ENCODE measurements at places on chromosomes 11 and 22.
A peak's percentile ranks its signal among the peaks of the same experiment; 100 is the strongest.

DNA sequence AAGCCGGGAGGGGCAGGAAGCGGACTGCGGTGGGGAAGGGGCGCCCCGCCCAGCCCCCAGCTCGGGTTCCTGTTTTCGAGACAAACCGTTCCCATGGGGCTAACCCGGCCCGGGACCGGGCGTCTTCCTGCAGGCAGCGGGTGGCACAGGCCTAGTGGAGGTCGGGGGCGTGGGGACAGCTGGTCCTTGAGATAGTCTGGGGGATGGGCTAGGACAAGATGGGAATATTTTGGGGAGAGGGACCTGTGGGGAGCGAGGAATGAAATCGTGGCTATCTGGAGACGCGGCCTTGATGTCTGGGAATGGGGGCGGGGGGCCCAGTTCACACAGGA is 1.2 kb upstream of the RASGRP2 start:
- no peak for DNase-seq

DNA sequence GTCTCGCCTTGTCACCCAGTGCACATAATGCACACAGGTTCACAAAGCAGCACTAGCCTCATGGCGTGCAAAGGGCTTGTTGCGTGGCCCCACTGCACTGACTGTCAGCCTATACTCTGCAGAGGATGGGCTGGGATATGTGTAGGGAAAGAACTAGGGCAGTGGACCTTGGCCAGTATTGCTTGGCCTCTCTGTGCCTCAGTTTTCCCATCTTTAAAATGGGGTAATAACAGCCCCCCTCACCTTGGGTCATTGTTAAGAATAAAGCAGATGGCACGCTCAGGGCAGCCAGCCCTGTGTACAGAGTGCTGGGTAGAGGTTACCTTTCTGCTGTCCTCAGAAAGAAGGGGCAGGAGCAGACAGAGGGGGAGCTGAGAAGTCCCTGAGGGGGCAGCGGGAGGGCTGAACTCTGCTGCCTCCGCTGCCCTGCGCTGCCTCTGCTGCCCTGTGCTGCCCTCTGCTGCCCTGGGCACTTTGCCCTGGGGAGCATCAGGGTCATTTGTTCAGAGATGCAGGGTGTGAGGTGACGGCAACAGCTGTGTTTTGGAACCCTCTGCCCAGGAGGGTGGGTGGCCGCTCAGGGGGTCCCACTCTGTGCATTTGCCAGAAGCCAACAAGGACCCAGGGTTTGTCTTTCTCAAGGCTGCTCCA is 71.2 kb downstream of the CACNA1I start:
- DNase-seq: no peak

GRCh38 chr22:44023404-44024287 is 456 bp upstream of the PARVB start:
- peak; percentile 52 for DNase-seq

DNA sequence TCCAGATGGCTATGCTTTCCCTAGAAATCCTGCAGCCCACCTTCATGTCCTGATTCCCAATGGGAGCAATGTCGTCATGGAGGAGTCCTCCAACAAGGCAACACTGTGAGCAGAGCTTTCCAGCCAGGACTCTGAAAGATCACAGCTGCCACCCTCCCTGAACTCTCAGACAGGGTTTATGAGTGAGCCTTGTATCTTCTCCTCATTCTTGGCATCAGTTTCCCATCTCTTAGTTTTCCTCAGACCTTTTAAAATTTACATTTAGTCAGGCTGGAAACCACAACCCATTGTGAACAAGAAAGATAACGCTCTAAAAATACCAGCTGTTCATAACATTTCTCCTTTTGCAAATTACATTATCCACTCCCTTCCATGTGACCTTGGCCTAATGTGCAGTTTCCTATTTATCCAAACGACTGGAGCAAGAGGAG is 15.6 kb upstream of the LYVE1 start:
- no peak for DNase-seq

DNA sequence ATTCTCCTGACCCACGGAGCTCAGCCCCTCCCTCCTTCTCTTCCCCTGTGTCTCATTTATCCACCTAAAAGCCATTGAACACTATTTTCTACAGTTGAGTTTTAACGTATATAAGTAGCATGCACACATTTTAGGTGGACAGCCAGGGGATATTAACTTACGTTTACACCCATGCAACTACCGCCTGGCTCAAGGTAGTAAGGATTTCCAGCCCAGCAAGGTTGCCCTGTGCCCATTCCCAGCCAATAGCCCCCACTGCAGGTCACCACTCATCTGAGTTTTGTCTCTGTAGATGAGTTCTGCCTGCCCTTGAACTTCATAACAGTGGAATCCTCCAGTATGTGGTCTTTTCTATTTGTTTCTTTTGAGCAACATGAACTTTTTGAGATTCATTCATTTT is 65.4 kb downstream of the SMIM38 start:
- DNase-seq: no peak

- DNase-seq: no peak
Measured at GRCh38 chr11:70123711-70124110, 45.6 kb downstream of the ANO1 start.

DNA sequence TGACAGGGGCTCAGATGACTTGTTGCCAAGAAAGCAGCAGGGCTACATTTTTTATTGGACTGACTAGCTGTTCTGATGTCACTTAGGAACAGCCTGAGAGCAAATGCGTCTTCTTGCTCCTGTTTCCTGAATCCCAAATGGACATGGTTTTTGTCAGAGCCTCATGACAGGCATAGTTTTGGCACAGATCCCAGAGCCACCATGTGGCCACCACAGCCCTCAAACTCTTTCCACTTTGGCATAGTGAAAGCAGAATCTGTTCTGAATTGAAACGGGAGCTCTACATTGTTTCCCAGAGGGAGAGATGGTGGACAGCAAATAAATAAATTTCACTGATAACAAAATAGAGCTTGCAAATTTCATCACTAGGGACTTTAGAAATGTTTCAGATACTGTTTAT is 222.2 kb downstream of the C11orf87 start:
- DNase-seq: peak; percentile 20

GRCh38 chr11:123286761-123287160 is 91.7 kb upstream of the CLMP start:
- no peak for DNase-seq

- DNase-seq: peak; percentile 91
Measured at GRCh38 chr11:134126217-134126822, 57.4 kb downstream of the JAM3 start.

DNA sequence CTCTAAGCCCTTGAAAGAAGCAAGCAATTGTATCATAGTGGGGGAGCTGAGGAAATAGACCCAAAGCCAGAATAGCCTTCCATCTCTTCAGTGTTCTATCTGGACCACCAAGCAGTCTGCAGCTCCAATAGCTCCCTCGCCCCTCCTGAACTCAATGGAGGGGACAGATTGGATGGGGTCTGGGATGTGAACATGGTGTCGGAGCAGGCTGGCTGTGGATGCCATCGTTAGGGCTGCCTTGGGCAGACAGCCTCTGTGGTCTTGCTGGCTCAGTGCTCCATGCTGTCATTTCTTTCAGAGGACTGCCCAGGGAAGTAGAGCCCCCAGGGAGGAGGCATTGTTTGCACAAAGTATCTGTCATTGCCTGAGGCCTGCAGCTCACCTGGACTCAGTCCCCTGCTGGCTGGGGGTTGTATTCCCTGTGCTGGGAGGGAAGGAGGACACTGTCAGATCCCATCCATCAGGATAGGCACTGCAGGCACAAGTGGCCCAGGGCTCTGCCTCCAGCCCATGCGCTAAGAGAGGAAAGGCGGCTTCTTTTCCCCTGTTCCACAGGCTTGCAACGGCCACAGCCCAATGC is 537.7 kb downstream of the BUD13 start:
- no peak for DNase-seq

DNA sequence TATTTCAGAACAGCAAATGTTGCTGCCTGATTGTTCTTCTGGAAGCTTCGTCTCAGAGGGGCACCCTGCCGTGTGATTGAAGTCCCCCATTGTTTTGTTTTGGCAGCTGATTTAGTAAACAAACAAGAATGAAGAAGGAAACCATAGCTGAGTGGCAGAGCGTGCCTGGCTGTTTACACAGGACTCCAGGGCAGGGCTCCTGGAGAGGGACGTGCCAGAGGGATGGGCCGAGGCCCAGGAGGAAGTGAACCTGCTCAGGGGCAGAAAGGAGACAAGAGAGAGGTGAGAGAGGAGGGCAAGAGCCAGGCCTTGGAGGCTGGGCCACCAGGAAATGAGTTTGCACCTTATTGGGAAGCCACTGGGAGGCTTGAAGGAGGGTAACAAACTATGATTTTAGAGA is 85.5 kb upstream of the B3GAT1 start:
- no peak for DNase-seq

GRCh38 chr11:6568191-6568918 is 35.1 kb downstream of the RRP8 start:
- DNase-seq: peak; percentile 20

DNA sequence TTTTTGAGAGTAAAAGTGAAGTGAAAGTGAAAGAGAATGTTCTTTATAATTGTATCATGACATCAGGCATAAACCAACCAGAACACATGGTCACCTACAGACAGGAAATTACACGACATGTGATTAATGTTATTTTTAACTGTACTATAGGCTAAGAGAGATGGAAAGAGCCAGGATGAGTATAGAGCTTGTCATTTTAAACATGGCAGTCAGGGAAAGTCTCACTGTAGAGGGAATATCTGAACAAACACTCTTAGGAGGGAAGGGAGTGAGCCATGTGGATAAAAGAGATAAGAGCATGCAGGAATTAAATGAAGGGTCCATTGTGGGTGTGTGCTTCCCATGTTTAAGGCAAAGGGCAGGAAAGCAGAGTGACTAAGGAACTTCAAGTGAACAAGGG is 599.1 kb upstream of the FAT3 start:
- no peak for DNase-seq

GRCh38 chr22:38258895-38259294 is 13.9 kb downstream of the TMEM184B start:
- DNase-seq: no peak

GRCh38 chr22:46803031-46803880 is 40.8 kb downstream of the TBC1D22A start:
- peak; percentile 25 for DNase-seq

DNA sequence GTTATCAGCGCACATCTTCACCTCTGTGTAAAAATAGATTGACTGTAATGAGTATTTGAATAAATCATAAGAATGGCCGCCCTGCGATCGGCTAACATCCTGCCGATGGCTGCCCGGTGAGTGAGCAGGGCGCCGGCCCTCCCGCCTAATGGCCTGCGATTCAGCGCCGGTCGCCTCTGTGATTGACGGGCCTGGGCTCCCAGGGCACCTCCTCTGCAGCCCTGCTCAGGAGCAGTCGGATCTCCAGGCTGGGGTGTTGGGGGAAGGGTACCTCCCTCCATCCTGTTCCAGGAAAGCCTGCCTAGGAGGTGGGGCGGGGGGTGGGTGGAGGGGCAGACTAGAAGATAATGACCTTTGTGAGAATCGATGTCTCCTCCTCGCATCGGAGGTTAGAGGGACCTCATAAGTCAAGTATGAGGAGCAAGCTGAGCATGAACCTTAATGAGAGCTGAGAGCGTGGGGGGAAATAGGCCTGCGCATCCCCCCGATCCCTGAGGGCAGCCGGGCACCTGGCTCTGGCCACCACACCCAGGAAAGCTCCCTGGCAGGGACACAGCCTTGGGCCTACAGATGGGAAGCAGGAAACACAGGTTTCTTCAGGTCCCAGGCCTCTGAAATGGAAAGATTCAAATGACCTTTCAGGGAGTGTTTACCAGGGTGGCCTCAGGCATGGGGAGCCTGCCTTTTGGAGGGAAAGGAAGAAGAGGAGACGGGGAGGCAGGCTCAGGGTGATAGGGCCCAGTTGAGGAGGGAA is 71.7 kb downstream of the PKNOX2 start:
- DNase-seq: no peak

DNA sequence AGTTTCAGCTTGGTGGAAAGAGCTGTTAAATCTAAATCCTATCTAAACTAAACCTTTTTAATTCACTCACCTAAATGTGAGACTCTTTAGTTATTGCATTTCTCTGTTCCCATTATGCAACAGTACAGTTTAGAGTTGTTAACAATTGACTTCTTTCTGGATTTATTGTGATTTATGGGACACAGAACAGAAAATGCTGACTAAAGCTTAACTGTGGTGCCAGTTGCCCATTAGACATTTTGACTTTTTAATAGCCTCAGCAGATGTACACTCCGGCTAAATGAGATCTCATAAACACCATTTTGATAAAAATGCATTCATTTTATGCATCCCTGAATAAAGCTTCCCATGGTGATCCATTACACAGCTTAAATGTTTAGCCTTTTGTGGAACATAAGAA is 356.6 kb downstream of the CASP12 start:
- no peak for DNase-seq

GRCh38 chr22:49768077-49768910 is 59.4 kb downstream of the BRD1 start:
- no peak for DNase-seq

- no peak for DNase-seq
Measured at GRCh38 chr11:28535677-28536076, 427.5 kb downstream of the METTL15 start.

GRCh38 chr11:32358729-32359128 is 76.6 kb downstream of the WT1 start:
- DNase-seq: no peak

DNA sequence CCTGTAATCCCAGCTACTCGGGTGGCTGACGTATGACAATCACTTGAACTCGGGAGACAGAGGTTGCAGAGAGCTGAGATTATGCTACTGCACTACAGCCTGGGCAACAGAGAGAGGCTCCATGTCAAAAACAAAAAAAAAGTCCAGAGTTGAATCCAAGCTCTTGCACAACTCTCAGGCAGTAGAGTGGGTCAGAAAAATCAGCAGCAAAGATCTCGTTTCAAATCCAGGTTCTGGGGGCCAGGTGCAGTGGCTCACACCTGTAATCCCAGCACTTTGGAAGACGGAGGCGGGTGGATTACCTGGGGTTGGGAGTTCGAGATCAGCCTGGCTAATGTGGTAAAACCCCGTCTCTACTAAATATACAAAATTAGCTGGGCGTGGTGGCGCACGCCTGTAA is 24.9 kb downstream of the CLPB start:
- DNase-seq: no peak

GRCh38 chr11:110478410-110478809 is 48.7 kb downstream of the FDX1 start:
- no peak for DNase-seq

GRCh38 chr11:14007566-14007965 is 45.0 kb downstream of the SPON1 start:
- no peak for DNase-seq

DNA sequence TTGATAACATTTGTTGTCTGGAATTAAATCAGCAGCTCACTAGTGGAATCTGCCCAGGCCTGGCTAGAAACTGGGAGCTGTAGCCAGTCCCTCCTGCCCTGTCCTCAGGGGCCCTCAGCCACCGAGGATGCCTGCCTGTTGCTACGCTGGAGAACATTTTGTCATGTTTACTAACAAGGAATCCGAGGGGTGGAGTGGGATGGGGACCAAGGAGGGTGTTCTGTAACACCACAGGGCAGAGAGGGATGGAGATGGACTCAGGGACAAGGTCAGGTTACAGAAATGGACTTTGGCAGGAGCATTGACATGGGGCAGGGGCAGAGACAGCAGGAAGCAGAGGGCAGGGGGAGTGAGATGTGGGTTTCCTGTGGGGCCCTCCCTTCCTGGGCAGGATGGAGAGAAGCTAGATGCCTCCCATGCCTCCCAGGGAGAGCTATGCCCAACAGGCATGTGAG is 45.8 kb upstream of the AMPD3 start:
- no peak for DNase-seq

GRCh38 chr11:72112978-72113808 is 698 bp upstream of the ANAPC15 start:
- peak; percentile 95 for DNase-seq

GRCh38 chr11:100469835-100470234 is 217.3 kb upstream of the ARHGAP42 start:
- DNase-seq: no peak

GRCh38 chr22:50697667-50698506 is 25.3 kb downstream of the SHANK3 start:
- DNase-seq: no peak

- DNase-seq: peak; percentile 37
Measured at GRCh38 chr11:123122341-123122740, 60.4 kb upstream of the HSPA8 start.
